ENCODE measurements at places on chromosomes 2 and 18.

DNA sequence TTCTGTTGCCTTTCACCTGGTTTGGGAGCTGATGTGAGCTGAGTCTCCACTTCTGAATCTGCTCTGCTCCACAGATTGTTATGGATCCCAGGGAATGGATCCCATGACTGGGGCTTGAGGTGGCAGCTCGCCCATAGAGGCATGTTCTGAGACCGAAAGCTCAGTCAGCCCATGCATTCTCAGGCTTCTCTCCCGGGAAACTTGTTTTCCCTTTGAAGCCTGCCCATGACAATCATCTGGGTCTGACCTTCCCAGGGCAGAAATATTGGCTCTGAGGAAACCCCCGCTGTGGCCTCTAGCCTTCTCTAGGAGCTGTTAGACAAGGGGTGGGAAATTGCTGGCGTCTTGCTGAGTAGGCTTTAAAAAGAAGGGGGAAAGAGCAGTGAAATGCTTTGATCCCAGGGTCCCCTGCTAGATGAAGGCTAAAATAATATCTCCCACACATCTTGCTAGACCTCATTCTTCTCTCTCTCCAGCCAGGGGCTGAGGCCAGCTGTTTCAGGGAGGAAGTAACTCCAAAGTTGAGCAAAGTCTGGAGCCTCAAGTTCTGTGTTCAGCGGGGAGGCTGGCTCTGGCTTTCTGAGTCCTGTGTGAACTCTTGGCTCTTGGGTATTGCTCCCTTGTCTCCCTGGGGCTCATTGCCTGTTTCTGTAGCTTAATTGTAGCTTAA lies 2.0 kb downstream of the VAMP8 start:
- DNase-seq = no peak

DNA sequence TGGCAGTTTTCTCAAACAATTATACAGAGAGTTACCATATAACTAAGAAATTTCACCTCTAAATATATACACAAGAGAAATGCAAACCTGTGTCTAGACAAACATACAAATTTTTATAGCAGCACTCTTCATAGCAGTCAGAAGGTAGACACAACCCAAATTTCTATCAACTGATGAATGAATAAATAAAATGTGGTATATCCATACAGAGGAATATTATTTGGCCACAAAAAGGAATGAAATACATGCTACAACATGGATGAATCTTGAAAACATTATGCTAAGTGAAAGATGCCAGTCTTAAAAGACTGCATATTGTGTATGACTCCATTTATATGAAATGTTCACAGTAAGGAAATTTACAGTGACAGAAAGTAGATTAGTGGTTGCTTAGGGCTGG lies 30.6 kb upstream of the KDM3A start:
- no peak for DNase-seq

- DNase-seq = no peak
These were observed 64.3 kb downstream of the EDAR start for GRCh38 chr2:108924580-108925251.

DNA sequence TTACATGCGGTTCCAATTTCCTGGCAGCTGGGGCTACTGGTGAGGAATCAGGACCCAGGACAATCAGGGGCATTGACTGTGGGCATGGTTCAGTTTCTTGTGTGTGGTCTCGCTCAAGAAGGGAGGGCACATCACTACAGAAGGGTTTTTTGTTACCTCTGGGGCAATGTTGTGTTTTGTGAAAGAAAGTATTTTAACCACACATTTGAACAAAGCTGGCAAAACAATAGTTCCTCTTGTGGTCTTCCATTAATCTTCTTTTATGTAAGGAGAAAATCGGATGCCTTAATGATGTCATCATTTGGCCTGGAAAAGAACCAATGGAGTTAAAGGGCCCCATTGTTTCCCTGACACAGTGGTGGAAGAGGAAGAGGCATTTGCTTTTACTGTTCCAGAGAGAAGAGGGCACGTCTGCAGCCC lies 197.4 kb downstream of the SH3BP4 start:
- peak; percentile 67 for DNase-seq

GRCh38 chr2:220935789-220936321 lies 636.2 kb downstream of the EPHA4 start:
- no peak for DNase-seq

DNA sequence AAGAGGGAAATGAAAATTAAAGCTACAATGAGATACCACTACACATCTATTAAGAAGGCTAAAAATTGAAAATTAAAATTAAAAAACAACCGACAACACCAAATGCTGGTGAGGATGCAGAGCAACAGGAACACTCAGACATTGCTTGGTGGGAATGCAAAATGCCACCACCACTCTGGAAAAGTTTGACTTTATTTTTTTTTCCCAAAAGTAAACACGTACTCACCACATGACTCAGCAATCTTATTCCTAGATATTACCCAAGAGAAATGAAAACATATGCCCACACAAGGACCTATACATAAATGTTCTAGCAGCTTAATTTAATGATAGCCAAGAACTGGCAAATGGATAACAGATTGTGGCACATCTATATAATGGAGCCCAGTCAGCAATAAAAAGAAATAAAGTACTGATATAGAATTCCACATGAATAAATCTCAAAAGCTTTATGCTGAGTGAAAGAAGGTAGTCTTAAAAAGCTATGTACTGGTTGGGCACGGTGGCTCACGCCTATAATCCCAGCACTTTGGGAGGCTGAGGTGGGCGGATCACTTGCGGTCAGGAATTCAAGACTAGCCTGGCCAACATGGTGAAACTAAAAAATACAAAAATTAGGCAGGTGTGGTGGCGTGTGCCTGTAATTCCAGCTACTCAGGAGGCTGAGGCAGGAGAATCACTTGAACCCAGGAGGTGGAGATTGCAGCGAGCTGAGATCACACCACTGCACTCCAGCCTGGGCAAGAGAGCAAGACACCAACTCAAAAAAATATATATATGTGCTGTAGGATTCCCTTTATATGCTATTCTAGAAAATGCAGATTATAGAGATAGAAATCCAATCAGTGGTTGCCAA lies 4.2 kb upstream of the PROC start:
- peak; percentile 43 for DNase-seq

GRCh38 chr2:45403036-45403435 lies 208.0 kb downstream of the SRBD1 start:
- DNase-seq = no peak

GRCh38 chr2:10243926-10244270 lies 58.8 kb upstream of the HPCAL1 start:
- no peak for DNase-seq

- DNase-seq = peak; percentile 77
These were observed 52.9 kb downstream of the SATB2 start for GRCh38 chr2:199404841-199405240.

- DNase-seq = peak; percentile 75
These were observed 260.2 kb upstream of the TRIB2 start for GRCh38 chr2:12456293-12457106.

DNA sequence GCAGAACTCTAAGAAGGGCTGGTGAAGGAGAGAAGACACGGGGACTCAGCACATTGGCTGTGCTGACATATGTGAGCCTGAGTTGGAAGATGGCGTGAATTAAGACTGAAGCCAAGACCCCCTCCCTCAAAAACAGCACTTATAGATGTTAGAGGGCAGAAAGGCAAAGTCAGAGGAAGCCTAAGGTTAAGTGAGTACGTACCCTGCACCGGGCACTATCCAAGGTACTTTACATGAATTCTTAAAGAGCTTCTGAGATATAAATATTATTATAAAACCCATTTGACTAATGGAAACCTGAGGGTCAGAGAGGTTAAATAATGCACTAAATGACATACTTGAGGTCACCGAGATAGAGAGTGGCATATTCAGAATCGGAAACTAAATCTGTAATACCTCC lies 25.6 kb downstream of the SIX3 start:
- DNase-seq = no peak

DNA sequence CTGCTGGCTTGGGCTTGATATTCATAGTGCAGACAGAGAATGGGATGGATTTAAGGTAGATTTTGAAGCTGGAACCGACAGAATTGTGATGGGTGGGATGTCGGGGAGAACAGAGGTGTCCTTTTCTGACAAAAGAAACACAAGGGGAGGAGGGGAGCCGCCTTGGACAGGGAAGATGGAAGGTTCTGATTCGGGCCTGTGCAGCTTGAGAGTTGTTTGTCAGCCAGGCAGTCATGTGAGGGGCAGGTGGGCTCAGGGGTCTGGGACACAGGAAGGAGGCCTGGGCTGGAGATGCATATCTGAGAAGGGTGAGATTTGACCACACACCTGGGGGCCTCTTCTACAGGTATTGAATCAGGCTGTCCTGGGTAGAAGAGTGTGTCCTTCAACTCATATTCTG lies 41.4 kb downstream of the NPAS2 start:
- no peak for DNase-seq

DNA sequence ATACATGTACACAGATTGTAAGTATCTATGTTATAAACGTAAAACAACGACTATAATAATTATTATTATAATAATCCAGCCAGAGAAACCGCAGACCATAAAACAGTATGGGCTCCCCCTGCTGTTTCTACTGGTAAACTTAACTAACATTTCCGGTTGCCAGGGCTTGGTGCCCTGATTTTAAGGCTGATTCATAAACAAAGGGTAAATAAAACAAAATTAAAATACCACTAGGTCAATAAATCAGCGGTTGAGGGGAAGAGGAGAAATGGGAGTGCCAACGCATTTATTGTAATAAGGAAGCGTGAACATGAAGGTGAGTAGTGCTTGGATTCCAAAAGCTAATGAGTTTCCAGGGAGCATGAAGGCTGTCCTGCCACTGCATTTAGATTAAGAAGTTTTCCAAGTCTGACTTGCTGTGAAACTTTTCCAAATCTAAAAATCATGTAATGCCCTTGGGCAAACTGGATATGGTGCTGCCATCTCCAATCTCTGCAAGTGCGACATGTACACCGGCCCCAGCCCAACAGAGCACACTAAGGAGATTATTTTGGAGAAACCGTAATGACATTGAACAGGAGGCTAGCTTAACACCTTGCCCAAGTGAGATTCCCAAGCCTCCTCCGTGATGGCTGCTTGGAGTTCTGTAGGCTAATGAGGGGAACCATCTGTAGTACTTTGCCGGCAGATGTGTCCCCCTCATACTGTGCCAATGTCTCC lies 50.7 kb upstream of the HNRNPA3 start:
- DNase-seq = peak; percentile 38

DNA sequence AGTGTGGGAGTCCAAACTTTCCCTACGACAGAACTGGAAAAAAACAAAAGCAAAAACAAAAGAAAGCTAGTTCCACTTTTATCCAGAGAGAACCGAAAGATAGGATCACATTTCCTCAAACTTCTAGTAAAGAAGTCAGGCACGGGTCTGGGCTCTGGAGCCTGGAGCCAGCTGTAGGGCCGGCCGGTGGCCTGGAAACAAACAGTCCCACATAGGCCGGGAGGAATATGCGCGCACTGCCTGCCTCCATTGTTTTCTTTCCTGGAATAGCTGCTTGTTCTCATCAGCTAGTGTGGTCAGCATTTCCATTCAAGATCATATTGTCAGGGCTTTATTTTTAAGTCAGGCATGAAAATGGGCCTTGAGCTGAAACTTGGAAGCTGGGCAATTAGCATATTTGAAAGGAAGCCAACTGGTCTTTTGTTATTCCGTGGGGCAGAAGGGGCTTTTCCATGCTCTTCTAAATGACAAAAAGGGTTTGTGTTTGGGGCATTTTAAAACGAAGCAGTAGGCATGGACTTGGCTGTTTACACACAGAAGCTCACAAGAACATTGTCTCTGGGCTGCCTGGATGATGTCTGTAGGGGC lies 58.7 kb upstream of the RFX8 start:
- DNase-seq = peak; percentile 89

- DNase-seq = no peak
These were observed 1607.8 kb upstream of the PIK3C3 start for GRCh38 chr18:40347261-40347660.

DNA sequence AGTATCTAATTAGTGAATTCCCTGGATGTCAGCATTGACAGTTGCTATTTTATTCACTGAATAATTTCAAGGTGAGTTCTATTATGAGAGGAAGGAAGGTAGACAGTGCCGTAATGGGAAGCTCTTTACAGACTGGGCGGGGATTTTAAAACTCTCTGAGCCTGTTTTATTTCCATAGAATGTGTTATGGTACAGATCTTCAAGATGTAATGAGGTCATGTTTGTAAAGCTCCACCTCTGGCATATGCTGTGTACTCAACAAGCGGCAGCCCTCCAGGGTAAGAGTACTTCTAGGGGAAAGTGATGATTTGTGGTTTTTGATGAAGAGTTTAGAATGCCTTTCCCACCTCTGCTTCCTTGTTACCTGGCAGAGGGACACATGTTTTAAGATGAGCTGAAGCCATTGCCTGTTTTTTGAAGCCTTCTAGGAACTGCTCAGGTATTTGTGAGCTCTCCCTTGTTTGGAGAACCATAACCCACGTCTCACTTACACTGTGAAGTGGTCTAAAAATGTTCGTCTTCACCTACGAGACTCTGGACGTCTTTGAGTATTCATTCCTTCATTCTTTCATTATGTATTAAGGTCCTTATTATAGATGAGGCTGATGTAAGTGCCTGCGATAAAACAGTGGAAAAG lies 251.2 kb downstream of the PTGR3 start:
- no peak for DNase-seq

All from astrocyte of the hippocampus (primary cell).